ENCODE measurements at places on chromosomes 5 and 9.

- DNase-seq = no peak
These were observed 550 bp upstream of the CKMT2 start for GRCh38 chr5:81232464-81233079.

DNA sequence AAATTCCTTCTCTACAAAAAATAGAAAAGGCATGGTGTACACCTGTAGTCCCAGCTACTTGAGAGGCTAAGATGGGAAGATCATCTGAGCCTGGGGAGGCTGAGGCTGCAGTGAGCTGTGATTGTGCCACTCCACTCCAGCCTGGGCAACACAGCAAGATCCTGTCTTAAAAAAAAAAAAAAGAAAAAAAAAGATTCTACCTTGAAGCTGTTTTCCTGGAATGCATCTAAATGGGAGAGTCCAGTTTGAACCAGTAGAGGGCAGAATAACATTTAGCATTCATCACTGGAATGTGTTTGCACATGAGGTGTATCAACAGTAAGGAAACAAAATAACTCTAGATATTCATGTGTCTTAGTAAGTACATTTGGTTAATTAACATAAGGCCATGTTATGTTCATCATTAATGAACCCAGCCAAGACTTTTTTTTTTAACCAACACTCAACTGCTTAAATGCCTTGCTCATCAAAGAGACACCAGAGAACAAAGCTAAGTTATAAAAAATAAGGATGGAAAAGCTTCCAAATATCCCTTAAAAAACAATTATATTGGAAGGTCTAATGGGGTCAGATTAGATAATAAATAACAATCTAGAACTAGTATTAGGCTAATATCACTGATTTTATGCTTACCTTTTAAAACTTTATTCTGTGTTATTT lies 16.1 kb downstream of the IFNE start:
- no peak for DNase-seq

- no peak for DNase-seq
These were observed 18.6 kb downstream of the RXRA start for GRCh38 chr9:134344800-134345310.

DNA sequence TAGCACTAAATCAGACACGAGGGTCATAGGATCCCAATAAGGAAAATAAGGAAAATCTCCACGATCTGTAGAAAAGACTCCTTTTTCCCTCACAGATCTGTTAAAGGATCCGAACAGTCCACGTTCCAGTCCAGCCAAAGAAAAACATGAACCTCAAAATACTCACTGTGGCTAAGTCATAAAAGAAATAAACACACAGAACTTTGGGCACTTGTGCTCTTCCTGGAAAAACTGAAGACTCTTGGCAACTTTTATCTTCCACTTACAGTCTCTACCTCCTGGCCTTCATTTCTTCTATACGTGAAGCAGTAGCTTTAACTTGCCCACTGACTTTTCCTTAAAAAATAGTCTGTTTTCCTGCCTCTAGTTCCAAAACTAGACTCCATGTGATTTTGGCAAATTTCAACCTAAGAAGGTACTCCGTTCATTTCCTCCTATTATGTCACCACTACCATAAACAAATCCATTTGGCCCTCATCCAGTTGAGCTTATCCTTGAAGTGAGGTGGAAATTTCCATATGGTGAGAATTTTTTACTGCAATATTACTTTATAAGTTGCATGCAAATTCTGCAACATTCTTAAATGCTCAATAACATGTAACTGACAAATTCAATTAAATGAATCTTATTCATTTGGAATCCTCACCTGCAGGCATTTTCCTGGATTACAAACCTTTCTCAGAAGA lies 5.3 kb upstream of the LHFPL2 start:
- DNase-seq = no peak

DNA sequence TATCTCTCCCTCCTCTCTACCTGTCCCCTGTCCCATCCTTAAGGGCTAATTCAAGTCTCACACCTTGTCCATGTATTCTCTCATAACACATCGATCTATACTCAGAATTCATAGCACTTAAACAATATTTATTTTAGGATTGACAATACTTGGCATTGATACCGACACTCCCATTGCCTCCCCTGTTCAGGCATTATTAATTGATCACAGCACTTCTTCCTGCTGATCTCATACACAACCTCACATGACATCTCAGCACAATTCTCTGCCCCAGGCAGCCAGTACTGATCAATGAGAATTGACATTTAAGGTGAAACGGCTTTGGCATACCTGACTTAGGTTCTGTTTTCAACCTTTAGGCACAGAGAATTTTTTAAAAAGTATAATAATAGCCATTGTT lies 582.4 kb upstream of the BRINP1 start:
- DNase-seq = no peak

DNA sequence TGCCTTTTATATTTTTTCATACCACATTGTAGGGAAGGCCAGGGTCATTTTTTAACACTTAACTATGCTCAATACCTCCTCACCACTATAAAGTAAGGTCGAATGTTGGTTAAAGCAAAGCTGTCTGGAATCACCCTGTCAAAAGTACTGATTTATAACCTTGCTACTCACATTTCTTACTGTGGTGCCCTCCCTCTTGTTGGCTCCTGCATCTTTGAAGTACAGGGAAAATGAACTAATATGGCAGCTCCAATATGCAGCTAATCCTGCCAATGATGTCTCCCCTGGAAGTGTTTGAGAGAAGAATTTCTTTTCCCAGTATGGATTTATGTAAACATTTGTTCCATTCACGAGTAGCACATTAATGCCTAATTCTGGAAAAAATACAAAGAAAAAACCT lies 108.4 kb upstream of the RPS23 start:
- DNase-seq = no peak

DNA sequence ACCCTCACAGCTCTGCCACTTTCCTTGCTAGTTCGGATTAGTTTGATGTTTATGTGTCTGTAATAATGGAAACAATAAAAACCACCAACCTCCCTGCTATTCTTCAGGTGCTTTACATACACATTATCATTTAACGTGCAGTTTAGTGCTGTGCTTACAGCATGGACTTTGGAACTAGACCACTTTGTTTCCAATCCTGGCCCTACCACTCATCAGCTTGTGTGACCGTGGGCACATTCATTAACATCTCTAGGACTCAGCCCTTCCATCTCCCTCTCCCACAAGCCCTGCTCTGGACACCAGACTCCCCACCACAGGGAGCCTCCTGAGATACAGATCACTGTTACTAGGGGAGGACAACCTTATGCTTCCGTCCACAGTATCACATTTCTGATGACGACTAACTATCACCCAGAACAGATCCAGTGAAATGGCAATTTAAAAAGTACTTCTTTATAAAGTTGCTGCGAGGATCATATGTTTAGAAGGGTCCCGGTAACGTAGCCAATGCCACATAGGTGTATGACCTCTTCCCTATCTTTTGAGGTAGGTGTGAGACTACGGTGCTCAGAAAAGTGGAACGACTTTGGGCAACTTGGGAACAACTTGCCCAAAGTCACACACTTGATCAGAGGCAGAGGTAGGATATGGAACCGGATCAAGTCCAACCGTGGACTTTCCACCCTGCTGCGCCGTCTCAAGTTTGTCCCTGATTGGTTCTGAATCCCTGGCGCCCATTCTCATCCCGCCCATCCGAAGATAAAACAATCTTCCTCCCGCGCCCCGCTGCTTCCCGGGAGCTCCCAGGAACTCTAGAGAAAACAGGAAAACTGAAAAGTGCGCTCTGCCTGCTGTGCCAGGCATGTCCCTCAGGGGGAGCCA lies 132.4 kb upstream of the NIPBL start:
- DNase-seq = no peak

GRCh38 chr9:16787724-16788123 lies 82.7 kb downstream of the BNC2 start:
- no peak for DNase-seq

GRCh38 chr9:137668203-137668602 lies 49.4 kb downstream of the EHMT1 start:
- no peak for DNase-seq

- no peak for DNase-seq
These were observed 1.8 kb upstream of the ASB6 start for GRCh38 chr9:129643706-129644105.

DNA sequence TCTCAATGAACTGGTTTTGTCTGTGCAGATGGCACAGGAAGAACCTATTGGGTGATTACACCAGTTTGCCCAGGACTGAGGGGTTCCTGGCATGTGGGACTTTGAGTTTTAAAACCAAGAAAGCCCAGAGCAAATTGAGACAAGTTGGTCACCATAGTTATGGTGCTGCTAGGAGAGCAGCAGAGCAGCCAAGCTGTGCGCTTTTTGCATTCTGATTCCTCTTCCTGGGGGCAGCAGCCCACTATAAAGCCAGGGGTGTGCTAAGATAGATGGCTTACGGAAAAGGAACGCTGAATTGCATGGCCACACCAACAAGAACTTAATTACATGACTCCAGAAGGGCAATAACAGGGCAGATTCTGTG lies 49.7 kb downstream of the TIMD4 start:
- DNase-seq = no peak

GRCh38 chr9:84317563-84317962 lies 23.0 kb downstream of the SLC28A3 start:
- DNase-seq = no peak

DNA sequence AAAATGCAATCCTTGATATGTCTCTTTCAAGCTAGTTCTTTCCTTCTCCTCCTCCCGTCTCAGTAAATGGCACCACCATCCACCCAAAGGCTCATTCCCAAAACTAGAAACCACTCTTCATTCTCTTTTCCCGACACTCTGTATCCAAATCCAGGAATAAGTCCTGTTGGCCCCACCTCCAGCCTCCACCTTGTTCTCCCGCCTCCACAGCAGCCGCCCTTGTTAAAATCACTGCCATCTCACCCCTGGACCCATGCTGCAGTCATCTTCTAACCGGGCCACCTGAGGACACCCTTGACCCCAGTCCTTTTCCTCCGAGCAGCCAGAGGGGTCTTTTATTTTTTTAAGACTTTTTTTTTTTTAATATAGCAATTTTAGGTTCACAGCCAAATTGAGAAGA lies 9.4 kb downstream of the PDZD2 start:
- no peak for DNase-seq

DNA sequence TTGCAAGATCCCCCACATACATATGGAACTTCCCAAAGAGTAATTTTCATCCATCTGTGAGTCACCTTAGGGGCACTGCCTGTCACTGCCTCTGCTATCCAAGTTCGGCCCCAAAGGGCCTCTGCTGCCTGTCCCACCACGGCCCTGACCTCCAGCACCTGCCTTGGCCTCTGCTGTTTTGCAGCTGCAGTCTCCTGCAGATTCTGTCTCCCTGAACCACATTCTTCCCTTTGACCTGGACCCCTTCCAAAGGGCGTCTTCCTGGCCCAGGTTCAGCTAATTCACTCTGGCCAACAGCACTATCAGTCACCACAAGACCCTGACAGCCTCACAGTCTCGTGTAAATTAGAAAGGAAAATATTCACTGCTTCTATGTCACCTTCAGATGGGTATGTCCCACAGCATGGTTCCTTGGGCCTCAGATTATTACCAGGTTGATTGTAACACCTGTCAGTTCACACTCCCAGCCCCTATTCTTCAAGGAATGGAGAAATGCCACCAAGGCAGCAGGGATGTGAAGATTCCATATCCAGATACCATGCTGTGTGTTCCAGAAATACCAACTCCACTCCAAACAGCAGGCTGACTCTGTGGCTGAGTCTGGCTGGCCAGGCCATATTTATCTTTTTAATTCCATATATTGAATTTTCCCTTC lies 479.3 kb downstream of the ARHGEF28 start:
- DNase-seq = no peak

- no peak for DNase-seq
These were observed 373 bp downstream of the FBXW5 start for GRCh38 chr9:136944212-136944518.

GRCh38 chr5:166354332-166354731 lies 1937.1 kb upstream of the WWC1 start:
- no peak for DNase-seq

DNA sequence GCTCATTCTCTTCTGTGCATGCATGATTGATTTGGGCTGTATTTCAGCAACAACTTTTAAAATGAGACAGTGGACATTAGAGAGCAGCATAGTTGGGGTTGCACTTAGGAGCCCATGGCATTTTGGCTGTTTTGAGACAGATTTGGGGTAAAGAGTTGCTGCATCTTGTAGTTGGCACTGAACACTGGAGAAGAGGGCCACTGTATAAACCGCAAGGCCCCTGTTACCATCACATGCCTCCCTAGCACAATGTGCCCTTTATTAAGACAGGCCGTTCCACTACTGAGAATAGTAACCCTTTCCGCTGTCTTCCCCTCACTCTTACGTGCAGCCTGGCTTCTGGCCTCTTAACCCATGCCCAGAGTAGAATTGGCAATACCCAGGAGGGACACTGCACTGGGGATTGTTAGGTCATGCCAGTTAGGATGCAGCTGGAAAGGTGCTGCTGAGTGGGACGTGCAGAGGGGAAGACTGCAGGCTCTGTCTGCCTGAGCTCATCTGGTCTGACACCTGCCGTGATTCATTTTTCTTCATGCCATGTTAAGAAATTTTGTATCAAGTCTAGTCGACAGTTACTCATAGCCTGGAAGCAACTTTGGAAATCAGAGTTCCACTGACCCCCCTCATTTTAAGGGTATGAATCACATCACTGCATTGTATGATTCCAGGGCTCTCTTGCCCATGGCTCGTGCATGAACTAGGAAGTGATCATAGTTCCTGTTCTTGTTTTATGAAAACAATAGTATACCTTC lies 146.9 kb upstream of the DMRT1 start:
- no peak for DNase-seq

DNA sequence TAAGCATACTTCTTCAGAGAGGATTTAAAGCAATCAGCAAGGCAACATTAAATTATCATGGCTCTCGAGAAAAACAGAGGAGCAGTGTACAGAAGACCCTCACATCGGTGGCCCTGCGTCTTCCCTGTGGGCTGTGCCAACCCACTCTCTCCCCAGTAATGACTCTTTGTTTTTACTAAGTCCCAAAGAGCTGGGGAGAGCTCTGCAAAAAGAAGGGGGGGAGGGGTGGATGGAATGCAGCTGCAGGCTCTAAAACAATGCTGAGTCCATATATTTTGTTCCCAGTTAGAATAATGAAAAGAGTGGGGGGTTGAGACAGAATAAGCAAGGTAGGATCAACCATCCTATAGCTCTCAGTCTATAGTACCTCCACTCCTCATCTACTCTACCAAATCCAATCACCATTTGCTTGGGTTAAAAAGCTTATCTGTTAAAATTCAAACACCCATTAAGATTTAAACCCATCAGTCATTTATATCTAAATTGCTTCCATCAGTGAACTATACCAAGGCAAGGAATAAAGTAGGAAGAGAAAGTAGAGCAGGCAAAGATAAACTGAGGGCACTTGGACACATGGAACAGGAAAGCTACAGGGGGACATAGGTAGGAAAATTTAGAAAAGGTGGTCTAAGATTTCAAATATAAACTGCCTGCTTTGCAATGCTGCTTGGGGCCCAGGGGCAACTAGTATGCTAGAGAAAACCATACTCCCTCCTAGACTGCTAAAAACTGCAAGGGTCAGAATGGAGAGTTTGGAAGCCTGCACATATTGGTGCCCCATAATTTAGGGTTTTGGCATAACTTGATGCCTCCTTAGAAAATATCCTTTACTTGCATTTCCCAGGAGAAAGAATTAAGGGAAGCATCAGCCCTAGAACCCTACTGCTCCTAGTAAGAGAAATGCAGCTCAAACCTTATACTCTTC lies 20.6 kb downstream of the ELL2 start:
- DNase-seq = no peak

- DNase-seq = no peak
These were observed 50.8 kb upstream of the PCSK1 start for GRCh38 chr5:96483878-96484277.

GRCh38 chr5:150075233-150075632 lies 11.1 kb downstream of the CSF1R start:
- DNase-seq = no peak

GRCh38 chr9:36720043-36720442 lies 147.3 kb downstream of the MELK start:
- DNase-seq = no peak

Data from T-helper 1 cell (primary cell).